ENCODE measurements at places on chromosomes 7 and 10.

- no peak for DNase-seq
Measured at GRCh38 chr7:80259-81067, 111.9 kb upstream of the FAM20C start.

GRCh38 chr7:117412390-117412789 lies 14.9 kb downstream of the ASZ1 start:
- no peak for DNase-seq

- no peak for DNase-seq
Measured at GRCh38 chr10:105798328-105798889, 1157.3 kb downstream of the SORCS3 start.

DNA sequence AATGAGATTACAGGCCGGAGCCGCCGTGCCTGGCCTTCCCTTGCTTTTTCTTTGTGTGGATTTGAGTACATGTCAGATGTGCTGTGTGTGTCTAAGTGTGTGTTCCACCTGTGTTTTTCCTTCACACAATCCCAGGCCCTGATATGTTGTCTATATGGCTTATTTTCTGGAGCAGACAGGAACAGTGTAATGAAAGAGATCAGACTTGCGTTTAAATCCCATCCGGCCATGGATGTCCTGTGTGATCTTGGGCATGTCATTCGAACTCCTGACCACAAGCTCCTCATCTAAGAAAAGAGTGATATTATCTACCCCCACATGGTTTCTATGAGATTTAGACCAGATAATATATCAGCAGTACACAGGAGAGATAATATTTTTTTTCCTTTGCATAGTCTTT lies 37.2 kb downstream of the APBB1IP start:
- DNase-seq: no peak

GRCh38 chr7:41977151-41977651 lies 259.8 kb downstream of the GLI3 start:
- DNase-seq: no peak

DNA sequence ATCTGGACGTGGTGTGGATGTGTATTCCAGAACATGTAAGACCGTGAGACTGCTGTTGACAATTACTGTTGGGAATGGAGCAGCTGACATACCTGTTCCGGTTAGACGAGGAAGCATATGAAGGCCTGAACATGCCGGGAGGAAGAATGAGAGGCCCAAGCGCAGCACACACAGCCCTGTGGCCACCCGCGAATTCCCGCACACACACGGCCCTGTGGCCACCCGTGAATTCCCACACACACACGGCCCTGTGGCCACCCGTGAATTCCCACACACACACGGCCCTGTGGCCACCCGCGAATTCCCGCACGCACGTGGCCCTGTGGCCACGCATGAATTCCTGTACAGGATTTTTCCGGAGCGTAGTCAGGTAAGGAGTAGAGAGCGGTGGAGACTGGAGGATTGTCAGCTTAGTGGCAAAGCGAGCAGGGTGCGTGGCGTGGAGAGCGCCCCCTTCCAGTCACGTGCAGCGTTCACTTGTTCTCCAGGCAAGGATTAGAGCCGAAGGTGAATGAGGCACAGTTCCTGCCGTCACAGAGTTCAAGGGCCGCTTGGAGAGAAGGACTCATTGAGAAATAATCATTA lies 9.5 kb upstream of the SUN1 start:
- no peak for DNase-seq

GRCh38 chr10:1211844-1212570 lies 155.8 kb downstream of the WDR37 start:
- no peak for DNase-seq

DNA sequence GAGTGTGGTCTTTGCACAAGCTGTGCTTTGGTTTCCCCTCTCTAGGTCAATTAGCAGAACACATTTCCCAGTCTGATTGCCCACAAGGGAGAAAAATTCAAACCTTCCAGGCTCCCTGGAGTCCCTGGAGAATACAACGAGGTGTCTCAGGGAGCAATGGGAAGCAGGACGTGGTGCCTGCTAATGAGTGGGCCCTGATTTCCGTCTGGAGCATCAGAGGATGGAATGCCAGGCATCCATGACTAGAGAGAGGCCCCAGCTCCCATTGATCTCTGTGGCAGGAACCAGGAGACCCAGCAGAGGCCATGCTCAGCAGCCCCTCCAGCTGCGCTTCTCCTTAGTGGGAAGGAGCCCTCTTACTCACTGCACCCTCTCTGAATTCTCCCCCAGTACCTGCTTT lies 33.2 kb upstream of the TLX1 start:
- no peak for DNase-seq

- DNase-seq: no peak
Measured at GRCh38 chr10:130371666-130372065, 235.5 kb downstream of the GLRX3 start.

- DNase-seq: peak; percentile 26
Measured at GRCh38 chr7:104231054-104232046, 23.5 kb upstream of the ORC5 start.

Measured in memory B cell (primary cell).